ENCODE measurements at places on chromosomes 16 and 17.

DNA sequence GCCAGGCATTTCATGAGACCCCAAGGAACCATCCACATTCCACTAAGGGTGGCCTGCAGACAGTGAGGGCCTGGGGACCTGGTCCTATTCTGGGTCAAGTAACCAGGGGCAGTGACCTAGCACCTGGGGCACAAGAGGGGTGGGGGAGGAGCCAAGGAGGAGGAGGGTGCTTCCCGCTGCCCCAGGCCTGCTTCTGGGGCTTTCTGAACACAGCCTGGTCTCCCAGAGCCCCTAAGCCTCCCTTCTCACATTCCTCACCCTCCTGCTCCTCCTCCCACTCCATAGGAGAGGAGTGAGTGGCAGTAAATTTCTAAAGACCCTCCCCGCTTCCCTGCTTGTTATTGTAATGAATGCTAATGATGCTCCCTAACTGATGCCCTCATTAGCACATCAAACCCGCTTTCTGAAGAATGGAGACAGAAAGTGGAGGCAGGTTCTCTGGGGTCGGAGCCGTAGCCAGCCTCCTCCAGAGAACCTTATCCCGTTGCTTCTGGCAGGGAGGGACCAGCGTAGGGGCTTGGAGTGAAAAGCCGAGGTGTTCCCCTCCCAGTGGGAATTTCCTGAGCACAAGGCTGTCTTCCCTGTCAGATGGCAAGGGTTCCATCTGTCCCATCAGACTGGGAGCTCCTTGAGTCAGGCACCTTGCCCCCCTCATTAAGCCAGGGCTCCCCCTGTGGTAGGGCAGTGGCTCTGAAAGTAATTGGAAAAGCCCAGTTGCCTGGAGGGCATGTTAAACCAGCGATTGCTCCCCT is 3.7 kb upstream of the SRCIN1 start:
- DNase-seq = no peak

DNA sequence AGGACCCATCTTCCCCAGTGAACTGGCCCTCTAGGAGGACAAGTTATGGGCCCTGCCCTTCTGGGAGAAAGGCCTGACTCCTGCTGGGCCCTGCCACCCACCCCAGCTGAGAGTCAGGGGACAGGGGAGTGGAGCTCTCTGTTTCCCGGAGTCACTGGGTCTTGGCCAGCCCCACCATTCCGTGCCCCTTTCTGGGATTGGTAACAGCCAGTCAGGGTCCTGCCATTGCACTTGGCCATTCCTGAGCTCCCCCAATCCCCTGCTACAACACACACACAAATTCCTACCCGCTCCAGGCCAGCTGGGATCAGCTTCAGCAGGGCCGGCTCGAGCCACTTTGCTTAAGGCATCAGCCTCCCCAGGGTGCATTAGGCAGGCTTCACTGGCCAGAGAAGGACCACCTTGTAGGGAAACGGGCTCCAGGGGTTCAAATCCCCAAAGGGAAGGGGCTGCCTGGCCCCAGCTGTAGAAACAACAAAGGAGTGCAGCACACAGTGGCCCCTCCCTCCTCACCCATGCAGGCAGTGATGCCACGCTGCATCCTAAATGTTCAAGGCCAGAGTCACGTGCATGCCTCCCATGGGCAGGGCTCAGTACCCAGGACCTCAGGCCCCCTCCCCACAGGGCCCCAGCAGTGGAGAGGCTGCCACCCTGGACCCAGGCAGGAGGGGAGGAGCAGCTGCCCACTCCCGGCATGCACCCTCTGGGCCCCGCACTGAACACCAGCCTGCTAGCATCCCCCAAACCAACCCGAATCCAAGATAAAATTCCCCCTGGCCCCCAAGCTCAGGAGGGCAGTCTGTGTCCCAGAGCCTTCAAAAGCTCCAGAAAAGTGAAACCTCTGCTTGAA is 37.7 kb downstream of the C16orf78 start:
- DNase-seq = no peak

- DNase-seq = no peak
Observed at GRCh38 chr17:79905832-79906231, 66.6 kb upstream of the CBX4 start.

GRCh38 chr16:87555647-87556046 is 46.7 kb upstream of the JPH3 start:
- DNase-seq = no peak

- DNase-seq = no peak
Observed at GRCh38 chr16:65105171-65105570, 16.7 kb downstream of the CDH11 start.

DNA sequence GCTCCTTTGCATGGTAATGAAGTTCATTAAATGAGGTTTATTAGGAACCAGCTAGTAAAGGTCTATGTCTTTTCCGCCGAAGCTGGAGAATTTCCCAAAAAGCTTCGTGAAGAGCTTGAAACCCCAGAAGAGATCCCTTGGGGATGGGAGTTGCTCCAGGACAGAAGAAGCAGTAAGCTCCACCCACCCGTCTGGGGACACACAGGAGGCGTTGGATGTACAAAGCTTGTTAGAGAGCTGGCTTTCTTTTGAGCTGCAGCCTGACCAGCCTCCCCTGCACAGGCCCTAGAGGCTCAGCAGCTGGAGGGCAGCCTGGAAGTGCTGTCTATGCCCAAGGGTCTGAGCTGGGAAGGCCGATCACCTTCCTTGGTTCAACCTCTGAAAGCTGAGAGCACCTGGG is 147.4 kb upstream of the SDK2 start:
- DNase-seq = no peak

DNA sequence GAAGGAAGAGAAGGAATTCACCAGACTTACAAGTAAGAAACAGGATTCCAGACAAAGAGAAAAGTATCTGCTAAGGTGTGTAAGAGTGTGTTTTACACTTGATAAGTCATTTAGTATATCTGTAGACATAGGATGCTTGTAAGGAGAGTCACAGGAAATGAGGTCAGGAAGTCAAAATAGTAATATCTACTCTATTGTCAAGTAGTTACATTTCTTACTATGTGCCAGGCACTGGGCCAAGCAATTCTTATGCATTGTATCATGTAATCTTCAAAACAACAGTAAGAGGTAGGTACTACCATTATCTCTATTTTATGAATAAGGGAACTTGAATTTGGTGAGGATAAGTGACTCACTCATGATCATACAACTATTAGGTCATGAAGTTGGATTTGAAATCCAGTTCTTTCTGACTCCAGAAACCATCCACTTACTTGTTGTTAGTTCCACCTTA is 129.1 kb downstream of the SNX11 start:
- DNase-seq = no peak

- DNase-seq = no peak
Observed at GRCh38 chr17:32869345-32870026, 7.4 kb downstream of the MYO1D start.

DNA sequence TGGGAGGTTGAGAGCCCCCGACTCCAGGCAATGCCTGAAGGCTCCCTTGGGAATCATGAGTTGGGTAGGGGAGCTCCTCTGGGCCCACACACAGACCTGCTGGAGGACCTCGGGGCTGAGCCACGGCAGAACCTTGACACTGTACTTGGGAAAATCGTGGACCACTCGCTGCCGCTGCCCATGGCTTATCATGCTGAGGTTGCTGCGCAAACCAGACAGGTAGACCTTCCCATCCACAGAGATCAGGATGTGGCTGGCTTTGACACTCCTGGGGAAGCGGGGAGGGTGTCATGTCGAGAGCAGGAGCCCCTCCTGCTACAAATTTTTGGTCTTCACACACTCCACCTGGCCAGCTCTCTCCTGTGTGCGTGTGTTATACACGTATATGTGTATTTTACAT is 7.2 kb upstream of the LIMD2 start:
- no peak for DNase-seq

GRCh38 chr17:32307658-32308057 is 34.3 kb downstream of the C17orf75 start:
- DNase-seq = no peak

DNA sequence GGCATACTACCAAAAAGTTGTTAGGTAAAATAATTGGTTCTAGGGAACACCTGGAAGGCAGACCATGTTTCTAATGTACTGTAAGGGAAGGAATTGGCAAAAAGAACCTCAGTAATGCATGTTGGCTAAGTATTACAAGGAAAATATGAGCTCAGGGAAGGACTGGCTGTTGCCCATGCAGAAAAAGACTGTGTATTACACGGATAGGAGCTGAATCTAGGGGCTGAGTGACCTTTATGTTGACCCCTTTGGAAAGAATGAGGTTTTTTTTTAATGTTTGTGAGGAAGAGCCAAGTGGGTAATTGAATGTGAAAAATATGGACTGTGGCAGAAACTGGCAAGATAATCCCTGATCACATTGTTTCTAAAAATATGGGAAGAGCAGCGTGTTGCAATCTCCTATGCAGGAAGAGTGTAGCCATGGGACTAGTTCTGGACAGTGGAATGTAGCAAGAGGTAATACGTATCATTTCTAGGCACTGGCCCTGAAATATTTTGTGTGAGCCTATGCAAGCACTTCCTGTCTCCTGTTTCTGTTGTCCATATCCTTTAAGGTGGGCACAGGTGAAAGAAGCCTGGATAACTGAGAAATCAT is 95.1 kb upstream of the CNTNAP4 start:
- DNase-seq = no peak

GRCh38 chr17:300881-301280 is 51.7 kb downstream of the RPH3AL start:
- DNase-seq = no peak

- DNase-seq = peak; percentile 29
Observed at GRCh38 chr17:8740486-8740885, 4.2 kb downstream of the CCDC42 start.

DNA sequence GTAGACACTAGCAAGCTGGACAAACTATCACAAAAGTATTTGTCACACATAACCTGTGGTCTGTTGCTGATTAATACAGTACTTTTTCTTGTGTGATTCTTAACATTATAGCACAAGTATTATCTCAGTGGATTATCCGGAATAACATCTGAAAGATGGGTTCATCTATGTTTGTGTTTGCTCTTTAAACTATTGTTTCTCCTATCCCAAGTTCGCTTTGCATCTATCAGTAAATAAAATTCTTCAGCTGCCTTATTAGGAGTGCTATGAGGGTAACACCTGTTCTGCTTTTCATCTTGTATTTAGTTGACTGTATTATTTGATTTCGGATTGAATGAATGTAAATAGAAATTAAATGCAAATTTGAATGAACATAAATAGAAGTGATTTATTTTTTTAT is 14.5 kb downstream of the RNFT1 start:
- DNase-seq = no peak

DNA sequence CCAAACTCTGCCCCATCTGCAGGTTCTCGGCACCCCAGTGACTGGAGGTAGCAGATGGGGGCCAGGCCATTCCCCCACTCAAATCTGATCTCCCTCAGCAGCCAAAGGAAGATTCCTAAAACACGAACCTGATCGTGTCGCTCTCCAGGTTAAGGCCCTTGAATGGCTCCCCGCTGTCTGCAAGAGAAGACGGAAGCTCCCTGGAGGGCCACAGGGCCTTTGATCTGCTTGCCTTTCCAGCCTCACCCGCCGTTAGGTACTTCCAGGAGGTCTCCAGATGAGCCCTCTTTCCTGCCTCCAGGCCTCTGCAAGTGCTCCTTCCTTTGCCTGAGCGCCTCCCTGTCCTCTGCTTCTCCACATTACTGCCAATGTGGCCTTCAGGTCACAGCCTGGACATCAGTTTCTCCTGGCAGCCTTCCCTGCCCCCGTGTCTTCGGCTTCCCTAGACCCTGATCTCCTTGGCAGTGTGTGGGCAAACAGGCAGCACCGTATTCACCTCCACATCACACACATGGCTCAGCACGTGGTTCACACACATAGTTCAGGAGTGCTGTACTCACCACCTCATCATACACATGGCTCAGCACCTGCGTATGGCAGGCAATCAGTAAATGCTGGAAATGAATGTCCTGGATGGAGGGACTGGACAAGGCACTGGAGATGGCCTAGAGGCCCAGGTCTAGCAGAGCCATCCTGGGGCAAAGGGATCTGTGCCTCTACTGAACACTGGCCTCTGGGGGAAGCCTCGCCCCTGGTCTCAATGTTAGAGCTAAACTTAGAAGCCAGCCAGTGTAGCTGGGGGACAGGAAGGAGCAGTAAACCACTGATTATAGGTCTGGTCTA is 26.4 kb upstream of the MRPS23 start:
- DNase-seq = no peak

GRCh38 chr17:29588562-29589411 is 661 bp downstream of the GIT1 start:
- DNase-seq = no peak

GRCh38 chr17:12530161-12530560 is 135.5 kb upstream of the MYOCD start:
- no peak for DNase-seq

GRCh38 chr17:18246109-18246725 is 12.3 kb downstream of the FLII start:
- no peak for DNase-seq

DNA sequence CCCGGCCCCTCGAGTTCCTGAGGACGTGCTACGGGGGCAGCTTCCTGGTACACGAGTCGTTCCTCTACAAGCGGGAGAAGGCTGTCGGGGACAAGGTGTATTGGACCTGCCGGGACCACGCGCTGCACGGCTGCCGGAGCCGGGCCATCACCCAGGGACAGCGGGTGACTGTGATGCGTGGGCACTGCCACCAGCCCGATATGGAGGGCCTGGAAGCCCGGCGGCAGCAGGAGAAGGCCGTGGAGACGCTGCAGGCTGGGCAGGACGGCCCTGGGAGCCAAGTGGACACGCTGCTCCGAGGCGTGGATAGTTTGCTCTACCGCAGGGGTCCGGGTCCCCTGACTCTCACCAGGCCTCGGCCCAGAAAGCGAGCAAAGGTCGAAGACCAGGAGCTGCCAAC is 21.4 kb downstream of the FLYWCH1 start:
- no peak for DNase-seq

DNA sequence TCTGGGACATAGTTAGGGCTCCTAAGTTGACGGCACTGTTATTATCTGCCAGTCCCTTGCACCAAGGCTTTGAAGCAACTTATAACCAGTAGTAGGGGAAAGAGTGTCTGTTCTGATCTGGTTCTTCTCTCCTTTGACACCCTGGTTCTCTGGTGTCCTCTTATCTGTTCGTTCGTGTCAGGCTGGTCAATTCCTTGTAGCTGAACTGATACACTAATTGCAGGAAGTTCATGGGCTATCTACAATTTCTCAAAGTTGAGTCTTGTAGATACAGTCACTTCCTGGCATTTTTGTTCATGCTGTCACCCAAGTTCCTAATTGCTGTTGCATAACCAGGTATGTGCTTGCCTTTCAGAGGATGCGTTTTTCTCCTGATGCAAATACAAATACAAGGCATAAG is 17.3 kb upstream of the MYO1D start:
- no peak for DNase-seq

DNA sequence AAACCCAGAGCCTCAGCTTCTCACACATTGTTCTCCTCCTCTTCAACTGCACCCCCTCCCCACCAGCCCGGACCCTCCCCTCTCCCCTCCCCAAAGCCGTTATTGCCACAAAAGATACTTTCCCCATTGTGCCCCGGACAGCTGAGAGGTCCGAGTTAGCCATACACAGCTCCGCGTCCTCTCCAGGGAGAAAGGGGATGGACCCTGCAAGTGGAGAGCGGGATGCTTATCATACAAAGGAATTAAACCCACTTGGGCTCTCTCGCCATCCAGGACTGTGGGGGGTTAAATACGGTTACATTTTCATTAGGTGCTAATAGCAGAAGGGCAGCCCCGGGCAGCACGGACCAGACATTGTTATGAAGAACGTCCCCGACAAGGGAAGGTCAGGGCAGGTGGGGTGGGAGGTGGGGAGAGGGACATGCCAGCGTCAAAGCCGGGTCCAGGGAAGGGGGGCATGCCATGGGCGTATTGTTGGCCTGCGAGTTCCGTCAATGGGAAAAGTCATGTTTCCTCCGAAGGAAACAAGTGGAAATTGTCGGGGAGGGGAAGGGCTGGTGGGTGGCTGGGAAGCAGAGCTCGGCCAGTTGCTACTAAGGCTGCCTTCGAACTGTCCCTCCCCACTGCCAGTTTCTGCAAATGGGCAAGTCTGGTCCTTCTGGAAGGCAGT is 99.1 kb downstream of the SOX9 start:
- no peak for DNase-seq

- no peak for DNase-seq
Observed at GRCh38 chr17:78252111-78252634, 20.7 kb downstream of the TMEM235 start.

Data from stimulated activated CD4-positive, alpha-beta T cell treated with anti-CD3 and anti-CD28 coated beads, Interleukin-2, amount 100 ng/mL, for 48 hours (primary cell).